ENCODE measurements at places on chromosomes 5 and 9.

DNA sequence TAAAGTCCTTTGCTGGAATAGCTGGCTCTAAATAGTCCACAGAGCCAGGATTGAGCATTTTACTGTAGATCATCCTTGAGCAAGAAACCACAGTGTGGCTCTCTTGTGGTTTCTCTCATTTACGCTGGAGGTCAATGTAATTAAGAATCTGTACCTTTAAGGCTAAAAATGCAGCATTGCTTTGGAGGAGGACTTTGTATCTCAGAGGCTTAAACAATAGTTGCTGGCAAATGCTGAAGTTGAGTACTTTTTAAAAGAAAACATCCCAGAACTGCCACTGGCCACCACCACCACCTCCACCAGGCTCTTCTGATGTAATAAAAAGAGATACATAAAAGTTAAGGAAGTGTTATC, 177.3 kb upstream of the ADAMTSL1 start:
- DNase-seq = no peak

GRCh38 chr5:81269751-81270393, 31.5 kb upstream of the ZCCHC9 start:
- no peak for DNase-seq

- no peak for DNase-seq
Observed at GRCh38 chr5:6632324-6632887, 438 bp downstream of the NSUN2 start.

GRCh38 chr9:88536023-88536324, 996 bp downstream of the NXNL2 start:
- DNase-seq = no peak

DNA sequence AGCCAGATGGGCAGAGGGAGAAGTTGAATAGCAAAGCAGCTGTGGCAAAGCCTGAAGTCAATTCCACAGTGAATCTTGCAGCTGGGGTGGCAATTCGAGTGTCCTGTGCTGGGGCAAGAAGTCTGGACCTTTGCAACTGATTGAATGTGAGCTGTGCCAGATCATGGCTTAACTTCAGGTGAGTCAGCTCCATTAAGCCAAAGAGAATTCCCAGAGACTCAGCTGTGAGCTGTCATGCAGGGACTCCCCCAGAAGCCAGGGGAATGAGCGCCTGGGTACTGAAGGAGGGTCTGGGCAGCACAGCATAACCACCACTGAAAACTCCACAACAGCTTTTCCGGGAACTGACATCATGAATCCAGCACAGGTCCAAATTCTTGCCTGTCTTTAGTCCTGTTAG, 153.5 kb upstream of the TRPC7 start:
- DNase-seq = no peak

- no peak for DNase-seq
Observed at GRCh38 chr9:110591526-110591925, 12.0 kb upstream of the SVEP1 start.

- DNase-seq = no peak
Observed at GRCh38 chr9:116204252-116204882, 50.8 kb downstream of the PAPPA start.

GRCh38 chr9:19551124-19551929, 142.5 kb downstream of the ACER2 start:
- no peak for DNase-seq

- peak; percentile 48 for DNase-seq
Observed at GRCh38 chr9:89466451-89467277, 31.2 kb downstream of the SEMA4D start.

DNA sequence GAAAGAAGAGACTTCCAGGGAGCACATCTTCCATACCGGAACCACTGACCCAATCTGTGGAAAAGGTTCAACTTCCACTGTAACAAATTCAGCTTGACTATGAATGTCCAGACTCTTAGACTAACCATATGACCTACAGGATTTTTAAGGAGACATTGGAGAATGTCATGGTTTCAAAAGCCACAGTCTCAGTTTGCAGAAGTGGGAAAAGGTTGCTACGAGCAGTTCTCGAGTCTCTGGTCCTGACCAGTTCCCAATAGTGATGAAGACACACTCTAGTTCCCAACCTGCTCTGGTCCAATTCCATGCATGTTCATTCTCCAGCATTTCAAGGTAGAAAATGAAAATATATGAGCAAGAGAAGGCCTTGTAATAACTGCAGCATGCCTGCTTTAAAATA, 158.0 kb downstream of the MAPKAP1 start:
- DNase-seq = no peak

- no peak for DNase-seq
Observed at GRCh38 chr5:95821110-95822021, 1.2 kb downstream of the GLRX start.

- no peak for DNase-seq
Observed at GRCh38 chr5:173532689-173533250, 83.7 kb downstream of the BOD1 start.

DNA sequence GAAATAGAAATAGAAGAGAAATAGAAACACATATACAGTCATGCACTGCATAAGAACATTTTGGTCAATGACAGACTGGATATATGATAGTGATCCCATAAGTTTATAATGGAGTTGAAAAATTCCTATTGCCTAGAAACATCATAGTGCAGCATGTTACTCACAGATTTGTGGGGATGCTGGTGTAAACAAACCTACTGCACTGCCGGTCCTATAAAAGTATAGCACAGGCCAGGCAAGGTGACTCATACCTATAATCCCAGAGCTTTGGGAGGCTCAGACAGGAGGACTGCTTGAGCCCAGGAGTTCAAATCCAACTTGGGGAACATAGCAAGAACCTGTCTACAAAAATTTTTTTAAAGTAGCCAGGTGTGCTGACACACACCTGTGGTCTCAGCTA, 240.6 kb upstream of the MAP3K1 start:
- no peak for DNase-seq

DNA sequence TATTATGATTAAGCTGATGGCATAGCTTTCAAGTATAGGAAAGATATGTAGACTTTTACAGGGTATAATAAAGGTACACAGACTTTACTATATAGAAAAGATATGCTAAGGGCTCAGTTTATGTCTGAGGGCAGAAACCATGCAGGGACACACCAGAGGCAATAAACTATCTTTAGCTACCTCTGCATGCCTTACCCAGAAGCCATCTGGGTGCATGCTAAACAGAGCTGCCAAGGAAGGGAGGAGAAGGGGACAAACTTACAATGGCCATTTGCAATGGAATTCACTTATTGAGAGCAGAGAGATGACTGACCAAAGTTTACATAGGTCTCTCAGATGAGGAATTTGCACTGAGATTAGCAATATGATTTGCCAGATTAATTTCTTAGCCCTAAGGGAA, 143.1 kb upstream of the NR4A3 start:
- DNase-seq = no peak

DNA sequence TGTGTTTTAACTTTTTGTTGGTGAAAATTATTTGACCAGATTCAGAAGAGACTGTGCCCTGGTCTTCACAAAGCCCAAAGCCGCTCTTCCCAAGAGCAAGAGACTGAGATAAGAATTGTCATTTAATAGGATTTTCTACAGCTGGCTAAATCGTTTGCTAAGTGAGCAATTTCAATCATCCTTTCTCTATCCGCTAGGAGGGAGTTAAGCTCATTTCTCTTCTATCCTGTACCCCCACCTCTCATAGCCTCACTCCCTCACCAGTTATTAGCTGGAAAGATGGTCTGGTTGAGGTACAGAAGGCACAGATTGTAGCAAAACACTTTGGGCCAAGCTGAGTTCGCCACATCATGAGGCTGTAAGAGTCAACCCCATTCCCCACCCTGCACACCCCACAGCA, 43.0 kb upstream of the SIL1 start:
- no peak for DNase-seq

GRCh38 chr9:84932915-84933527, 263.5 kb downstream of the NTRK2 start:
- no peak for DNase-seq

- no peak for DNase-seq
Observed at GRCh38 chr5:179234563-179235135, 110.6 kb downstream of the ADAMTS2 start.

DNA sequence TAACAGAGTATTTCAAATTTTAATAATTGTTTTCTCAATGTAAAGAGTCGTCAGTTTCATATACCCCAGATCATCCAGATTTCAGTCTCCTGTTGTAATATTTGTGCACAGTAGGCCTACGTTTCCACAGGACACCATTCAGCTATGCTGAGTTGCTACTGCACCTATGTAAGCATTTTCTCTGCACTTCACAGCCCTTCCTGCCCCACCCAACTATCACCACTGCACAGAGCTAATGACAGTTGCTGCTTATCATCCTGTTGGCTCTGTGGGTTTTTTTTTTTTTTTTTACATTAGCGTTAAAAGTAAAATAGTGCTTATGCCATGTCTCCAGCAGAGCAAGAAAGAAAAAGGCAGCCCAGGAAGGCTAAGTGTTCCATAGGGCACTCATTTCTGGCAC, 5.9 kb upstream of the PRKACG start:
- no peak for DNase-seq

DNA sequence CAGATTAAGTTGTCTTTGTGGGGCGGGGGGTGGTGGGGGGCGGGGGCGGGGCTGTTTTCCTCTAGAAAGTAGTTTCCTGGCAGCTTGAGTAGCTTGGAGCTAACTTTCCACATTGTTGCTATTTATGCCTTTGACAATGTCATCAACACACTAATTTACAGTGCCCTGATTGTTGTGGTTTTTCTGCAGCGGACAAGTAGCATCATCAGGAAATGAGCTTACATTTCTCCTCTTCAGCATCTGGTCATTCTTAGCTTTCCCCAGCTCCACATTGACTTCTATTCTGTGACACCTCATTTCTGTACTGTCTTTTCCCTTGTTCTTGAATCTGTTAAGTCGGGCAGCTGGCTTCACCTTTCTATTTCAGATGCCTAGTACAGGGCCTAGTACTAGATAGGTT, 112.3 kb upstream of the RAD23B start:
- DNase-seq = no peak

DNA sequence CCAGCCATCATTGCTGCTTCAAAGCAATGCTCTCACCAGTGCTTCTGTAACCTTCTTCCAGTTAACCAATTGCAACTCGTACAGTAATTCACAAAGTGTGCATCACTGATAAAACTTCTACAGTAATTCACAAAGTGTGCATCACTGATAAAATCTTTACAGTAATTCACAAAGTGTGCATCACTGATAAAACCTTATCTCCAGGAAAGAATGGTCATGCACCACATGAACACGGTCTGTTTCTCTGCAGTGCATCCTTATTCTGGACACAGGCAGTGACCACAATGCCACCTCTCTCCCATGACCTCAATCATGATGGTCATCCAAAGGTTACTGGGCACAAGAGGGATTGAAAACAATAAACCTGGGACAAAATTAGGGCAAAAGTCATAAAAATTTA, 153.6 kb downstream of the TSSK1B start:
- DNase-seq = no peak

DNA sequence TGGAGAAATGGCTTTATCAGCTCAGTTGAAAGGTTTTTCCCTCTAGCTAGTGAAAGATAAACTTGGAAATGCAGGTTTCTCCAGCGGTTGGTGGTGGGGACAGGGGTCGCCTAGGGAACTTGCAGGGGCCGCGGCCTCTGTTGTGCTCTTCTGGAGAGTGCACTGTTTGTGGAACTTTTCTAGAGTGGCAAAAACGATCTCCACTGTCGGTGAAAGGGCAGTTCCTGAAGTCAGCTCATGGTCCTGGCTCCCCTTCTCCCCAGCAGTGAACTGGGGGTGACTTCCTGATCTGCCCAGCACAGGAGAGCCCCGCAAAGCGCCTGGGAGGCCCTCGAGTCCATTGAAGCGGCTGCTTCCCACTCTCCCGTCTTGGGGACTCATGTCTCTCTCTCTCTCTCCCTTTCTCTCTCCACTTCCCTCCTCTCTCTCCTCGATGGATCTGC, 3.2 kb downstream of the IRX1 start:
- no peak for DNase-seq

Measured in activated naive CD8-positive, alpha-beta T cell treated with anti-CD3 and anti-CD28 coated beads, Interleukin-2, amount 10 ng/mL, durations not matched to agents 7 days and 5 days (primary cell).